ENCODE measurements at places on chromosomes 3 and 15.

DNA sequence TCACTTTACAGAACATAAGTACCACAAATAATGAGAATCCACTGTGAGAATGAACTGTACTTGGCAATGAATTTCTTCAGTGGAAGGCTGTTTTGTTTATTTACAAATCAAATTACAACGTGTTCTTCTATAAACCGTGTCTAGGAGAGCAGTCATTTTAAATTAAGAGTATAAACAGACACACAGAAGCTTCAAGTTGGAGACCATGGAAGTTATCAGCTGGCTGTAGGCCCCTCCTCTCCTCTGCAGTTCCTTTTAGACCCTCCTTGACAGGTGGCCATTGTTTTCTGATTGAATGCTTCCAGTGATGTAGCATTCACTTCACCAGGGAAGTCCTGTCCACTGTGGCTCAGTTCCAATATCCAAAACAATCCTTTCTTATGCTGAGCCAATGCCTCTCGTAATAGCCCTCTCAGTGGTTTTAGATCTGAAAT is 7.3 kb upstream of the MAPK6 start:
- no peak for DNase-seq

DNA sequence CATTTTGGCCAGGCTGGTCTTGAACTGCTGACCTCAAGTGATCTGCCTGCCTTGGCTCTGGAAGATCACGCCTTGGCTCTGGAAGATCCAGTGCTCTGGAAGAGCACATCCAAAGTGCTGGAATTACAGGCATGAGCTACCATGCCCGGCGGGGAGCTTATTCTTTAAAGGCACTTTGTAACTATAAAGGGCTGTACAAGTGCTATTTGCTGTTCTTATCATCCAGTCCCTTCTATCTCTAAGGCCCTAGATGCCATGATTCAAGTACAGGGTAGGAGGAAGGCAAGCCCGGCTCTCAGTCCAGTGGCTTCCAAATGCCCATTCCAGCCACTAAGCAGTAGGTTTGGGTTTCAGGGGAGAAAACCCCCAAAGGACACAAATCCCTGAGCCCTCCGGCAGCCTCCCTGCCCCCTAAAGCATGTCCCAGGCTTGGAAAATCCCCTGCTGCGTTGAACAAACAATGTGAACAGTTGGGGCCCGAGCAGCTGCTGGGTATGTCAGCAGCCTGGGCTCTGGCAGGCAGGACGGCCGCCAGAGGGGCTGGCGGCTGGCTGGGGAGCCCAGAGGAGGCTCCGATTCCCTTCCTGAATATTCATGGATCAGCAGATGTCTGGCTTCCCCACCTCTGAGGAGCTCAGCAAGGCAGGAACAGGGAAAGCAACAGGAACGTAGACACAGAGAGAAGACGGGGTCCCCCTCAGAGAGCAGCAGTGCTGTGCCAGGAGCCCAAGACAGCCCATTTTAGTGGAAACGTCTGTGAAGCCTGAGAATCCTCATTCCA is 7.7 kb downstream of the IGDCC4 start:
- no peak for DNase-seq

GRCh38 chr3:15256861-15257341 is 50.9 kb downstream of the CAPN7 start:
- DNase-seq: peak; percentile 2

DNA sequence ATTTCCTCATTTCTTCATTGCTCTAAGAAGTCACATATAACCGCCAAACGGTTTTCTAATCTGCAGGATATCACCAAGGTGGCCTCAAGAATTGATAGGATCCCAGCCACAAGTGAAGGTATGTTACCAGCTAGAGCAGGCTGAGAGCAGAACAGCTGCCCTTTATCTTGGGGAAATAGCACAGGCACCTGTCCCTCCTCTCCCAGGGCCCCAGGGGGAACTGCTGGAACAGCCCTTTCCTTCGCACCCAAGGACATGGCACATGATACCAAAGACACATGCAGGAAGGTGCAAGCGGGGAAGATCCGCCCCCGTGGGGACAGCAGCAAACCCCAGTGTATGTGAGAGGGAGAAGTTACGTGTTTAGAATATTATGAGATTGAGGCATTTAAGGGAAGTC is 35.3 kb downstream of the HOMER2 start:
- no peak for DNase-seq

GRCh38 chr3:58293516-58293915 is 12.5 kb upstream of the RPP14 start:
- no peak for DNase-seq

- no peak for DNase-seq
Observed at GRCh38 chr3:58202917-58203360, 7.8 kb downstream of the DNASE1L3 start.

- DNase-seq: no peak
Observed at GRCh38 chr15:100437261-100437660, 91.5 kb downstream of the CERS3 start.

DNA sequence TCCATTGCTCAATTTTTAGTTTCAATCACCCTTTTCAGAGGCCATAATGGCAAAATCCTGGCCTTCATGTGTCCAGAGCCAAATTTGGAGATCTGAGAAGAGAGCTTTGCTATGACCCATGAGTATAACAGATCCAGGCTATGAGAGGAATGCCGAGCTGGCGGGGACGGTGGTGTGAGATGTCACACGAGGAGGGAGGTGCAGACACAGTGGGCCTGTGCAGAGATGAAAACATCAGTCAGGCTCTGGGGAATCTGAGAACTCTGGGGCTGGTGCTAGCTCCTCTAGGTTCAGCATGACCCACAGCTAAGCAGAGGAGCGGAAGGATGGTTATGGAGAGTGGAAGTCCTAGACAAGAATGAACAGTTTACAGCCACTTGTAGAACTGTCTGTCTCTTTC is 398.3 kb upstream of the ATP10A start:
- DNase-seq: no peak

- DNase-seq: peak; percentile 72
Observed at GRCh38 chr15:48928877-48929538, 34.7 kb downstream of the SHC4 start.

DNA sequence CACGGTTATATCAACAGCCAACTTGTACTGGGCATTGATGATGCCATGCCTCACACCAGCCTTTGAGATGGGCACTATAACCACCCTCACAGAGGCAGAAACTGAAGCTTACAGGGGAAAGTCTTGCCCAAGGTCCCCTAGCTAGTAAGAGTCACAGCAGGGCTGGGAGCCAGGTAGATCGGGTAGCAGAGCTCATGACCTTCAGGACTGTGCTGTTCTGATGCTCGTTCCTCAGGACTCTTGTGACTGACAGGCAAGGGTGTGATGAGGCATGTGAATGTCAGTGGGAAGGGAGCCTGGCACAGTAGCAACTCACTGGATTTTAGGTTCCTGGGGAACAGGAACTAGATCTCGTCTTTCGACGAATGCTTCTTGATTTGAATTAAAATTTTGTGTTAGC is 65.7 kb downstream of the RLBP1 start:
- DNase-seq: no peak

DNA sequence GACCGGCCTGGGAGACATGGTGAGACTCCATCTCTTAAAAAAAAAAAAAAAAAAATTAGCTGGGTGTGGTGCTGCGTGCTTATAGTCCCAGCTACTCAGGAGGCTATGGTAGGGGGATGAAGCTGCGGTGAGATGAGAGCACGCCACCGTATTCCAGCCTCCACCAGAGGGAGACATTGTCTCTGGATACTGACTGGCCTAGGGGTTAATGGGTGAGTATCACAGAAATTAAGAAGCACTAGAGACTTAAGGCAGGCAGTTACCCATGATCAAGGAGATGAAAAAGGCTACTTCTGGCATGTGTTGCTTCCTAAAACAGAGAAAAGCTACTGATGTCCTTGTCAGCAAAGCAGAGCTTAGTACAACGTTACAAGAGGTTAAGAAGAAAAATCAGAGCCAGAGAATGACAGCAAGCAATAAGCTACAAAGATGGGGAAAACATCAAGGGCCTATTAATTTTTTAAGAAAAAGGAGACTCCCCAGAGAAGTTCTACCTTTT is 8.6 kb downstream of the TFRC start:
- DNase-seq: peak; percentile 67
